ENCODE measurements at places on chromosomes 2 and 18.

DNA sequence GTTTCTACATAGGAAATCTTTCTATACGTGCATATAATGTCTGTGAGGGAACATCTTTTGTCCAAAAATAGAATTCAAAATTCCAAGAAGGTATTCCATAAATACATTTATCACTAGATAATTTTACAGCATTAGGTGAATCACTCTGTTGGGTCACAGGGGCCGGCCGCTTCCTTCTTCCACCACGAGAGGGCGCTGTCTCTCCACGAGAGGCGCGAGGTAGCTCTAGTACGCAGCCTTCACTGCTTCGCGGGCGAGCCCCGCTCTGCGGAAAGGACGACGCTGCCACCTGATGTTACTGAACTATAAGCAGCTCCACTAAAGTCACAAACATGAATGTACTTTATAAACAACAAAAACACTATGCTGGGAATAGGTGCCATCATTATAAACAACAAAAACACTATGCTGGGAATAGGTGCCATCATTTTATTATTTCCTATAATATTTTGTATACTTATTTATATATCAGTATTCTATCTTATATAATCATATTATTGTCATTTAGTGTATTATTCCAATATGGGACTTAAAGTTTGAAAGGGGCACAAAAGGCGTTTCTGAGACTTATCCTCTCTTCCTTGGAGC lies 69.4 kb upstream of the REV1 start:
- peak; percentile 76 for DNase-seq

DNA sequence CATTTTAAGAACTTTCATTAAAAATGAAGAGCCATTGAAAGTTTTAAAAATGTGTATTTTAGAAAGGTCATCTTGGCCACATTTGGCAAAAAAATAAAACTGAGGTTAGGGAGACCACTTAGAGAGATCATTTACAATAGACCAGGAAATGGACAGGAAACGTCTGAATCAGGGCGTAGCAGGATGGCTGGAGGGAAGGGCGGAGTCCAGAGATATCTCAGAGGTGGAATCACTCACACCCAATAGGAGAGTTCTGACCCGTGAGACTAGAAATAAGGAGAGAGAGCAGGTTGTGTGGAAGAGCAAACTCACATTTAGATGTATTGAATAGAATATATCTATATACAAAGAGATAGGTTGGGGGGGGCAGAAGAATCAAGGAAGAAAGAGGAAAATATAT lies 373.4 kb downstream of the METTL4 start:
- no peak for DNase-seq

GRCh38 chr2:72950558-72951255 lies 33.4 kb downstream of the EMX1 start:
- no peak for DNase-seq

DNA sequence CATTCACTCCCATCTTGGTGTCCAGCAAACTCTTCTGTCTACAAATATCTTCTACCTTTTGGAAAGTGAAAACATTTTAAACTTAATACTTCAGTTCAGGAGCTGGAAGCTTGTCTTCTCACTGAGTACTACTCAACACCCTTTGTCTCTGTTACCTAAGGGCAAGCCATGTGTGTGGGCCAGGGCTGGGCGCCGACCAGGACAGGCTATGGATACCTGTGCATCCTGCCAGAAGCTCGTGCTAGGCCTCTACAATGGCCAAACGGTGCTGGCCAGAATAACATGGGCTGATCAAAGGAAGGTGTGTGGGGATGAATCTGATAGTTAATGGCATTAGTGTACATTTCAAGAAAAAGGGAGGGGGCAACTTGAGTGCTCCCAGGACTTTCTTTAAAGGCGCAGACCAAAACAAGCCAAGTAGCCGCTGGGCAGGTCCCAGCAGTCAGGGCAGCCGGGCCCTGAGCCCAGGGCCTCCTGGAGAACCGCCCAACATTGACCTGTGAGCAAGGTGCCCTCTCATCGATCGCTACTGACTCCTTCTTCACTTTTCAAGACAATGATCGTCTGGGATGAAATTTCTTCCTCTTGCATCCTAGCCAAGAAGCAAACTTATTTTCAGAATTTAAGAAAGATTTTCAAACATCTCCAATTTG lies 29.0 kb upstream of the ID2 start:
- no peak for DNase-seq

- no peak for DNase-seq
These were observed 96.7 kb downstream of the ZNF385B start for GRCh38 chr2:179764710-179765109.

DNA sequence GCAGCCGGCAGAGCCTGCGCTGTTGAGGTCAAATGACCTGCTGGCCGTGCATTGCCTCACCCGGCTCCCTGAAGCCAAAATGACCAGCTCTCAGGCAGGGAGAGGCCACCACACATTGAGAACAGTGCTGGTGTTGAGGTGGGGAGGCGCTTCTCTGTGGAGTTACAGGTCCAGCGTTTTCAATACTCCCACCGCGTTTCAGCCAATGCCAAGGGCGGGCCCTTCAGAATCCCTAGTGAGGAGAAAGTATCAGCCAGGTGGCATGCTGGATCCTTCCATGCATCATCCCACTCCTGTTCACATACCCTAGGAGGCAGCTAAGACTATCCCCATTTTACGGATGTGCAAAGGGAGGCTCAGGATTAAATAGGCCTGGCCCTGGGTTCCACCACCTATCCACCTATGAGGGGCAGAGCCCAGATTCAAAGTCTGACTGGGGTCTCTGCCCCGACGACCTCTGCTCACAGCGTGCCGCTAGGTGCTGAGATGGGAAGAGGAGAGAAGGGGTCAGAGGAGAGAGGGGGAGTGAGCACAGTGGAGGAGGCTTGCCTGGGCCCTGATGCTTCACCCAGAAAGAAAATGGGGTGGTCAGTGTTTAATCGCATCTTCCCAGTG lies 137.6 kb upstream of the ID2 start:
- peak; percentile 44 for DNase-seq

- DNase-seq = no peak
These were observed 102.5 kb downstream of the RIT2 start for GRCh38 chr18:43012951-43013350.

DNA sequence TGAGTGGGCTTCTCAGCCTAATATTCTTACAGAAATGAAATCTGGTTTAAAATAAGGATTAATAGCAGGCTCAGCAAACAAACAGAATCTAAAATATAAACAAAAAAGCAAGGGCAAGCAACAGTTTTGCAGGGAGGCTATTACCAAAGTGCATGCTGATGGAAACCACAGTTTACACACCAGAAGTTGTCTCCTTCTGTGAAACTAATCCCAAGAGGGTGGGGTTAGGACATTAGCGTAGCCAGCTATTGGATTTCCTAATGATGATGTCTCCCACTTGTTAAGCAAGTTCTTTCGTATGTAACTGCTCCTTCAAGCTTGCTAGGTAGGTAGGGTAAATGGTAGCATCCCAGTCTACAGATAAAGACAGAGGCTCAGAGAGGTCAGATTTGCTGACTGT lies 65.0 kb upstream of the TSPYL6 start:
- no peak for DNase-seq

DNA sequence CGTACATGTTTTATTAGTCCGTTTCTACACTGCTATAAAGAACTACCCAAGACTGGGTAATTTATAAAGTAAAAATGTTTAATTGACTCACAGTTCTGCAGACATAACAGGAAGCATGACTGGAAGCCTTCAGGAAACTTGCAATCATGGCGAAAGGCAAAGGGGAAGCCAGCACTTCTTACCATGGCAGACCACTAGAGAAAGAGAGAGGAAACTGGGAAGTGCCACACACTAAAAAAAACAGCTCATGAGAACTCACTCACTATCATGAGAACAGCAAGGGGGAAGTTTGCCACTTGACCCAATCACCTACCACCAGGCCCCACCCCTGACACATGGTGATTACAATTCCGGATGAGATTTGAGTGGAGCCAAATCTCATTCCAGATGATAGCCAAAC lies 466.2 kb downstream of the IRS1 start:
- DNase-seq = no peak

- DNase-seq = no peak
These were observed 174.3 kb downstream of the CCDC102B start for GRCh38 chr18:68972176-68972575.

DNA sequence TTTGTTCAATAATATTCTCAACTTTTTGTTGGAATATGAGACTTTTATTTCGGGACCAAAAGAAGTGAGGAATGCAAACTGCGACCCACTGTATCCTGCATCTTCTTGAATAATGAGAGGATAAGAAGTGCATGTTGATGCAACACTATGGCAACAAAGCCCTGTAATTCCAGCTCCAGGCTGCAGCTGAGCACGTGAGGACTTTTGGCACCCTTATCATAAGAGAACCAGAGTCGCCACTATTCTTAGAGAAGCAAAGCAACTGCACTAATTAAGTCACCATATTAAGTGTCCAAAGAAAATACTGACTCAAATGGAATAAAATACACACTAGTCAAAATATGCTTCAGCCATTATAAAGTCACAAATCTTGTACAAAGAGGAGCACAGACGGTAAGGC lies 65.8 kb downstream of the FAM210A start:
- DNase-seq = no peak

DNA sequence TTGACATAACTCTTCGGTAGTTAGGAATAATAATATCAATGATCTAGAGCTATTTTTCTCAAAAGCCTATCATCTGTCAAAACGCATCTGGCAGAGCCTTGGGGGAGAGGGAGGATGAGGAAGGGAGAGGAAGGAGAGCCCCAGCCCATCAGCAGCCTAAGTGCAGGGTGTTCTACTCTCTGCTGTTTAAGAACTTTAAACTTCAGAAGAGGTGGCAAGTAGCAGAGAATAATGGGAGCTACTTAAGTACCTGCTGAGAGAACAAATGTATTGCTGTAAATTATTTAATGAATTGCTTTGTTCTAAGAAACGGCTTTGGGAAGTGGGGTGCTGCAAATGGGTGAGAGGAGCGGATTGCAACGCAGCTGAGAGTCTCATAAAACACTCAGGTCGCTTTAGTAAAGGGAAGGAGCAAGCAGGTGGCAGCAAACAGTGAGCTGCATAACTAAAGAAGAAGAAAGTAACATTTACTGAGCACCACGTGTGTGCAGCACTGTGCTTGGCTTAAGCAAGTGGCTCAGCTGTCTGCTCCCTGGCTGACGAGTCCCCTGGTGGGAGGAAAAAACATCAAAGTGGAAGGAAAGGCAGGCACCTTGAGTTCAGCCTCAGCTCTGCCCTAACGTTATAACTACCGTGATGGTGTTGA lies 26.3 kb upstream of the SH3RF3 start:
- no peak for DNase-seq

DNA sequence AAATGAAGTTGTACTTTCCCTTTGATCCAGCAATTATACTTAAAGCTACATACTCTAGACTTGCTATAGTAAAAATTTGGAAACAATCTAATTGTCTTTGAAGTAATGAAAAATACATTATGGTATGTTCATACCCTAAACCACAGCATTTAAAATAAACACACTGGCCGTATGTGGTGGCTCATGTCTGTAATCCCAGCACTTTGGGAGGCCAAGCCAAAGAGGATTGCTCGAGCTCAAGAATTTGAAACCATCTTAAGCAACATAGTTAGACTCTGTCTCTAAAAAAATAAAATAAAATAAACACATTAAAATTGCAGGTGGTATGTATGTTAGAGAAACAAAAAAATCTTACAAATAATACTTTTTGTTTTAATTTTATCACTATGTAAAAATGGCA lies 208.1 kb upstream of the KLHL14 start:
- no peak for DNase-seq

GRCh38 chr2:121501554-121501953 lies 29.1 kb upstream of the RNU4ATAC start:
- no peak for DNase-seq

DNA sequence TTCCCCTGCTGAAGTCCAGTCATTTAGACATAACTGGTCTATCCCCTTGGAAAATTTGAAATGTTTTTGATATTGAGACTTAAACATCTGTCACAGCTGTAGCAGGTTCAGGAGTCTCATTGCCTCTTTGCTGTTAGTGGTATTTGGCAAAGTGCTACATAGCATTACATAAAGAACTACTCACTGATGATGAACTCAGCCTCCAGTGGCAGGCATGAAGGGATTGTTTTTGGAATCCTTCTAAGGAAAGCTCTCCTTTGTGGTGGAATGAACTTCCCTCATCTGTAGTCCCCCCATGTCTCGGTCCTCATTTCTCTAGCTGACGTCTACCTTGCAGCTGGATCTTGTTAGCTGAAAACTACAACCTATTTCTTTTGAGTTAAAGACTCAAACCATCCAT lies 111.6 kb downstream of the TACR1 start:
- no peak for DNase-seq

- no peak for DNase-seq
These were observed 108.5 kb upstream of the LYPD6 start for GRCh38 chr2:149221898-149222297.

- DNase-seq = no peak
These were observed 102.2 kb upstream of the MSH2 start for GRCh38 chr2:47300609-47301276.

DNA sequence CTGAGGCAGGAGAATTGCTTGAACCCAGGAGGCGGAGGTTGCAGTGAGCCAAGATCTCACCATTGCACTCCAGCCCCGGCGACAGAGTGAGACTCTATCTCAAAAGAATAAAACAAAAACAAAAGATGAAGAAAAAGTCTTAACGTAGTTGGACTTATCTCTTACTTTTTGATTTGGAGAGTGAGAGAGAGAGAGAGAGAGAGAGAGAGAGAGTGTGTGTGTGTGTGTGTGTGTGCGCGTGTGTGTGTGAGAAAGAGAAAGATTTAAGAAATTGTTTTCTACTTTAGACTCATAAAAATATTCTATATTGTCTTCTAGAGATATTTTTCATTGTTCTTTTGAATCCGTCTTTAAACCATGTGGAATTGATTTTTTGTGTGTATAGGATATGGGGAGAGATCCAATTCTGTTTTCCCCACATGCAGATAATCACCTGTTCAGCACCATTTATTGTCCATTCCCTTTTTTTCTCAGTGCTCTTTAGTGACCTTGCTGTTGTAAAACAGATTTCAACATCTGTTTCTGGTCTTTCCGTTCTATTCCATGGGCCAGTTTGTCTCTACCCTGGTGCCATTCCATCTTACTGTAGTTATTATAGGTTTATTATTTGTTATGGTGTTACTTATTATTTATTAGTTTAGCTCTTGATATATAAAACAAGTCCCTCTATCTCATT lies 53.5 kb downstream of the KCMF1 start:
- no peak for DNase-seq

DNA sequence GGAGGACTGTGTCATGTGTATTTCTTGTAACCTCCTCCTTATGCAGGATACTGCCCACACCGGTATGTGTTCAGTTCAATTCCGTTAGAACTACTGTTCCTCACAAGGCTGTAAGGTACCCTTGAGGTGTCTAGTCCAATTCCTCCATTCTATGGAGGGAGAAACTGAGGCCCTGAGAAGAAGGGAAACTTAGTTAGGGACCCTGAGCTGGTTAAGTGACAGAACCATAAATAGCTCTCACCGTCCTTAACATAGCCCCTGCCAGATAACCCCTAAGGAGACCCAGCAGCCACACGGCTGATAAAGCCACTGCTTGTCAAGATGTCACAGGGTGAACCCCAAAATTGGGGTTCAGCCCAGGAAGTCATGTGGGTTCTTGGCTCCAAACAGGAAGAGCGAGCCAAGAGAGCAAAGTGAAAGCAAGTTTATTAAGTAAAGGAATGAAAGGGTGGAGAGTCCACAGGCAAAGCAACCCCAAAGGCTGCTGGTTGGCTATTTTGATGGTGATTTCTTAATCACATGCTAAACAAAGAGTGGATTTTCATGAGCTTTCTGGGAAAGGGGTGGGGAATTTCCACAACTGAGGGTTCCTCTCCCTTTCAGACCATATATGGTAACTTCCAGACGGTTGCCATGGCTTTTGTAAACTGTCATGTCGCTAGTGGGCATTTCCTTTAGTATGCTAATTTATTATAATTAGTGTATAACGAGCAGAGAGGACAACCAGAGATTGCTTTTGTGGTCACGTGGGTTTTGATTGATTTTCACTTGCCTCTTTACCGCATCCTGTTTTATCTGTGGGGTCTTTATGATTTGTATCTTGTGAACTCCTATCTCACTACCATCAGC lies 83.4 kb upstream of the RTN4 start:
- DNase-seq = peak; percentile 47

Measured in stimulated activated naive CD8-positive, alpha-beta T cell treated with anti-CD3 and anti-CD28 coated beads, Interleukin-15, amount 100 ng/mL, for 72 hours (primary cell).